GF-D8 (cell line): ENCODE measurements at places on chromosomes 3 and 15.

GRCh38 chr15:91866371-91866905, 12.9 kb downstream of the SLCO3A1 start:
- no peak for DNase-seq

GRCh38 chr3:173938616-173939015, 541.1 kb downstream of the NLGN1 start:
- DNase-seq, result no peak

DNA sequence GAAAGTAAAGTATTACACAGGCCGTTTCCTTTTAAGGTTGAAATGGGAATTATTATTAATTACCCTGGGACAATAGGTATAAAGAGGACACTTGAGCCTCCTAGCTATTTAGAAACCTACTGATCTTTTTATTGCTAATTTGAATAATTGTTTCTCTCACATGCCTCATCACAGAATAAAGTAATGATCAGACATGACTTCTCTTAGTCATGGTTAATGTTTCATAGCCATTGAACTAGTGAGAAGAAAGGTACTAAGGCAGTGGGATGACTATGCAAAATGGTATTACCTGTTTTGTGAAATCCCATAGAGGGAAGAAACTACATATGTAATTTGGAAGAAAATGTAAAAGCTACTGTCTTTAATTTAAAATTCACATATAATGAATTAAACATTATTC, 85.6 kb downstream of the EPHA6 start:
- DNase-seq, result no peak

DNA sequence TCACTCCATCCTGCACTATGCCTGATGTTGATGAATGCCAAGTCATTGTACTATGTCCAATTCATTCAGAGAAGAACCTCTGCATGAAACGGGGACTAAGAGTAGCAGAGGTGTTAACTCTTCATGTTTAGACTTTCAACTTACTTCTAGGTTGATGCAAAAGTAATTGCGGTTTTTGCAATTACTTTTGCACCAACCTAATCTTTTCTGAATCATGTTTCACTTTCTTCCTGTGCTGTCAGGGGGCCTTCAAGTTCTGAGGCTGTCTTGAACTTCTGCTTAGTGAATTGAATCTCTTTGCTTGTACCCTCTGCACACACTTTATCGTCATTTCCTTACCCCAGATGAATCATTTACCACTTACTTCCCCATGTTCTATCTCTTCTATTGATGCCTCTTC, 636.2 kb downstream of the NAALADL2 start:
- no peak for DNase-seq

DNA sequence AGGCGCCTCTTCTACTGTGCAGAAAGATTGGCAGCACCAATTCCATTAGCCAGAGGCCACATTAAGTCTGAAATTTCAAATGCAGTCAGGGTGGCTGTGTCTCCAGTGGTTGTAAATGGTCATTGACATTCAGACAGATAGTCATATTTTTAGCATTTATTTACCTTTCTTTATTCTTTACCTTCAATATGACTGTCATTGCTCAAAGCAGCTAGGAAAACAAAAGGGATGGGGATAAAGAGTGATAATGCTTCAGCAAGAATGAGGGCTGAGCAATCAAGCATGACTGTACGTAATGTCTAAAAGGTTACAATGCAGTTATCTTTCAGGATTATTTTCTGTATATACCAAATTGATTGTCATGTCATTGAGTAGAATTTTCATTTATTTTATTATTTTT, 360.4 kb downstream of the EFHB start:
- no peak for DNase-seq

DNA sequence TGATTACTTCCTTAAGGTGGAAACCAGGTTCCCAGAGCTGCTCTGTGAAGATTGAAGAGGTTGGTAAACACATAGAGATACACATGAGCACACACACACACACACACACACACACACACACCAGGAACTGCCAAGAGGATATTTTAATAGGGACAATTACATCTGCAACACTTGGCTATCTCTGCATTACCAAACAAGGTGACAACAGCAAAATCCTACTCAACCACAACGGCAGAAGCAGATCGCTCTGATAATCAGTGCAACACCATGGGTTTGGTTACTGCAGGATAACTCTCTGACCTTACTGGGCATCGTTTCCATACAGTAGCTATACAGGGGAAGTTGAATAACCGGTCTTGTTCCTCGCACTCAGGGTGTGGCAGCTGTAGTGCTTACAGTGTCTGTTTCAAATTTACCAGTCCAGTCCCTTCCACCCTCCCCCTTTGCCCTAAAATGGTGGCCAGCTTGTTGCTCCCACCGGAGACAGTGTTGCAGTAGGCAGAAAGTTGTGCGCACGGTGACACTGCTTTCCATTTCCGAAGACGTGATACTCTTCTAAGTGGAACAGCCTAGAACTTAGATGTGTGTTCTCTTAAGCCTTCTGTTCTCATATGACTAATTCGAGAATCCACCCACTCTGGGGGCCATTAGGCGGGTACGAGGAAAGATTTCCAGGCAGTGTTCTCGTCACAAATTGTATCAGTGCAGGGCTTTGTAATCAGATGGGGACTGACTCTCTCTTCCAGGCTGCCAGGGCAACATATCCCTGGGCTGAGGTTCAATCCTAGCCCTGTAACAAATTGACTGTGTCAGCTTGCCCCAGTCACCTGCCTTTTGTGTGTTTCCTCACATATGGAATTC, 176.2 kb downstream of the P3H2 start:
- no peak for DNase-seq

DNA sequence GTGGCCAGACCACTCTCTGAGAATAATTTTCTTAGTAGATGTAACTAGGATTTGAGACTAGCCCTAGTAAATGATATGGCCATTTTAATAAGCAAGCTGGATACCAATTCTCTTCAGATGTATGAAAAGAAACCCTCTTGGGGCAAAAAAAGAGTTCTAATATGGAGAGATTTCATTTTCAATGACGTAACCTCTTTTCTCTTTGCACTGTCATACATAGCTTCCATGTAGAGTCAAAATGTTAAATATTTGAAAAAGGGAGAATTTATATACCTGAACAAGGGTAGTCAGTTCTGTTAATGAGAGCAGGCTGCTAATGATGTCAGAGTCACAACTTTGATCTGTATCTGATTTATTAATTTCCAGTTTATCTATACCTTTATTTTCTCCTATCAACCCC, 120.0 kb downstream of the KBTBD8 start:
- no peak for DNase-seq

GRCh38 chr3:164278550-164278949, 799.7 kb downstream of the SI start:
- DNase-seq, result no peak

DNA sequence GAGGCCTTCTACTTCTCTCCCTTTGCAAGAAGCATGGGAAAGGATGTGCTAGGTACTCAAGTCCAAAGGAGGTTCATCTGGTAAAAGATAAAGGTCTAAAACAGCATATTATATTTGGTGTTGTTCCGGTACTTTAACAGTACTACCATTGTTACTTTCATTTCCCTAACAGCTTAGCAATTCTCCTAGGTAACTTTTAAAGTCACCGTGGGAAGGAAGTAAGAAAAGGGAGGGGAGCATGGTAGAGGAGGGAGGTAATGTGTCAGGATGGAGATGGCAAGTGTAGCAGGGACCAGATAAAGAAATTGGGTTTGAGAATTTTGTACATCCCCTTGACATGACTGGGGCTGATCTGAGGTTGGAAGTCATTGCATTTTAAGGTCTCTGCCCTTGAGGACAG, 89.4 kb upstream of the SKOR1 start:
- DNase-seq, result no peak

DNA sequence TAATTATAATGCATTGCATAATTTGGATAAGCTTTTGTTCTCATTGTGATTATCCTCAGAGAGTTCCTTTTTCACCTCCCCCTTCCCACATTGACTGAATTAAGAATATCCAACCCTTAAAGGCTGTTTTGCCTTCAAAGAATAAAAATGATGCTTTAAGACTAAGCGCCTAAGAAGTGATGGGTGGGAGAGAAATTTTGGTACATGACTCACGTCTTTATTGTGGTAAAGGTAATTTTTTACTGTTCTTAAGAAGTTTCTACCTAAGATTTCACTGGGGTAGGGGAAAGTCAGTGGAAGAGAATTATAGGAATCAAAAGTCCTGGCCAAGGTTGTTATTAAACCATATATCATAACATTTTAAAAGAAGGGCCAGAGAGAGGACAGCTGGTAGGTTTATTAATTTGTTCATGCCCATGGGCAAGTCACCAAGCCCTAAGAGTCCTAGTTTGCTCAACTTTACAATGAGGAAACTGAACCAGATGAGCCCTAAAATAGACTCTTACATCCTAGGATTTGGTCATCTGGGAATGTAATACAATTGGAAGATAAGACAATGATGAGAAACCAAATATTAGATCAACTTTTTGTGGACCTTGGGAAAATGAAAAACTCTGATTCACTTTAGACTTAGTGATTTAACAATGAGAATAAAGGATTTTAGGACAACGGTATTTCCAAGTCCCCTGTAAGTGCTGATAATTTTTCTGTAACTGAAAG, 101.1 kb upstream of the RASGRP1 start:
- DNase-seq, result no peak

GRCh38 chr3:107414325-107414964, 37.2 kb downstream of the CCDC54 start:
- DNase-seq, result no peak

GRCh38 chr3:97138914-97139541, 324.6 kb downstream of the EPHA6 start:
- no peak for DNase-seq
